ENCODE measurements at places on chromosomes 4 and X. TPM values are rescaled to one million over a fixed set of nuclear protein-coding genes. Genes with fewer than 3 reads are reported as not detected.

ADH7 gene
- total RNA-seq: not detected

TIGD2 gene
- 3.3 TPM for total RNA-seq

UGT2B17 gene
- not detected for total RNA-seq

APELA gene
- not detected for total RNA-seq

ESX1 gene
- total RNA-seq: not detected

SSX3 gene
- not detected for total RNA-seq

FLNA gene
- total RNA-seq: 777 TPM

MGARP gene
- total RNA-seq: not detected

GAGE12F gene
- not detected for total RNA-seq

RAB40A gene
- total RNA-seq: 0.36 TPM

ABHD18 gene
- total RNA-seq: 28.0 TPM

GPRIN3 gene
- total RNA-seq: 19.9 TPM

VCX2 gene
- total RNA-seq: not detected

NHS gene
- 11.4 TPM for total RNA-seq

DCAF12L2 gene
- not detected for total RNA-seq

IL21 gene
- total RNA-seq: 14.2 TPM

Data from activated T-cell treated with anti-CD3 and anti-CD28 coated beads, Interleukin-2, amount 50 U/mL, for 72 hours (primary cell).